ENCODE measurements at places on chromosomes 4 and X.

- DNase-seq: no peak
Observed at GRCh38 chrX:152245213-152245612, 106.8 kb upstream of the MAGEA10 start.

GRCh38 chrX:33095079-33095478, 116.3 kb downstream of the DMD start:
- no peak for DNase-seq

DNA sequence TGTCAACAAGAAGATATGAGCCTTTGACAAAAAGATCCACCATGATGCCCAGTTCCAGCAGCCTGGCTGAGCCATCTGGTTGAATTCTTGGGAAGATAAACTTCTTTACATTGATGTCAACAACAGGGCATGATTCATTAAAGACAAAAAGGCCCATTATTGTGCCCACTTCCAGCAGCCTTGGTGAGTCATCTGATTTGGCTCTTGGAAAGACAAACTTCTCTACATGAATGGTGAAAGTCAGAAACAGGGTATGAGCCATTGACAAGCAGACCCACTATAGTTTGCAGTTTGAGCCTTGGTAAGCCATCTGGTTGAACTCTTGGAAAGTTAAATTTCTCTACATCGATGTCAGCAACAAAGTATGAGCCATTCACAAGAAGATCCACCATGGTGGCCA, 4.1 kb upstream of the CSF2RA start:
- DNase-seq: no peak

- no peak for DNase-seq
Observed at GRCh38 chrX:131646106-131646505, 102.2 kb downstream of the OR13H1 start.

- peak; percentile 72 for DNase-seq
Observed at GRCh38 chr4:87965501-87965975, 10.0 kb upstream of the SPP1 start.

GRCh38 chr4:141132709-141133145, 542 bp downstream of the RNF150 start:
- DNase-seq: peak; percentile 84

- no peak for DNase-seq
Observed at GRCh38 chr4:98958065-98958464, 29.1 kb upstream of the EIF4E start.

GRCh38 chr4:148735432-148736155, 293.4 kb upstream of the NR3C2 start:
- no peak for DNase-seq

- DNase-seq: no peak
Observed at GRCh38 chrX:63869506-63869905, 84.5 kb upstream of the ARHGEF9 start.

DNA sequence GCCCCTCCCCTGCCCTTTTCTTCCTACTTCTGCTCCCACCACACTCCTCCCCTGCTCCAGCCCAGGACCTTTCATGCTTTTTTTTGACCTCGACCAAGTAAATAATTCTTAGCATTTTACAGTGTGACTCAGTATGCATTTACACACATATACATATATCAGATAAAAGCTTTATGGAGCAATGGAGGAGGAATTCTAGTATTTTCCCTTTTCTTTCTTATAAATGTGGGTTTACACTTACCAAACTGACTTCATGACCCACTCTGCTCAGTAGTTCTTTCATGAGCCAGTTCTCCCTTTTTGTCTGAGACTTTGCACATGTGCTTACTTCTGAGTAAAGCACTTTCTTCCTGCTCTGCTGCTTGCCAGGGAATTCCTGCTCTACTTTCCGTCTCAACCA, 111.8 kb upstream of the H2AZ1 start:
- DNase-seq: no peak

DNA sequence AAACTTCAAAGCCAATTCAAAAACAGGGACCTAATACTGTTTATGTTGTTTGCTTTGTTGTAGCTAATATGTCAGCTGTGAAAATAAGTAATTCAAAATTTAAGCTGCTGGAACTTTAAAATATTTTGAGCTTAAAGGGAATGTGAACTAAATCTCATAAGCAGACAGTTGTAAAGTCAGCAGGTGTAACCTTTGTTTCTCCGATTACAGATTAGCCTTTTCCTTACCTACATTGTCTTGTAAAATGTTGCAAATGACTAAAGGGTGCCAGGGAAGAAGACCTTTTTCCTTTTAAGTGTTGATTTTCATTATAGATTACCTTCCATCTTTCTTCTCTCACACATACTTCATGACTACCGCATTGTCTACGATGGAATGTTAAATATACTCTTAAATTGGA, 405.1 kb downstream of the KCNIP4 start:
- DNase-seq: no peak

GRCh38 chr4:153764601-153765368, 5.0 kb upstream of the RNF175 start:
- no peak for DNase-seq

DNA sequence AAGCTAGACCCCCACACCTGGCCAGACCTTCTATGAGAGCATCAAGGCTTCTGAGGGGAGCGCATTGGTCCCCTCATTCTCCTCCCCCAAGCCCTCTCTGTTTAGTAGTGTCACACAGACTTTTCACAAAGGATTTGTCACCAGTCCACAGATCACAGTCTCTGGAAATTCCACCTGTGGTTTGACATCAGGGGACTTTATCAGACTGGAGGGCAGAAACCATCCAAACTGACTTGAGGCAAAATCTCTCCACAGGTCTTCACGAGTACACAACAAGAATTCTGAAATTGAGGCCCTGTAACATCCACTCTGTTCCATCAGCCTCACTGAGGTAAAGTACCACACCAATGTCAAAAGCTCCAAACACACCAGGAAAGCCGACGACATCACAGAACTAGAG, 112.5 kb downstream of the SH3KBP1 start:
- no peak for DNase-seq

DNA sequence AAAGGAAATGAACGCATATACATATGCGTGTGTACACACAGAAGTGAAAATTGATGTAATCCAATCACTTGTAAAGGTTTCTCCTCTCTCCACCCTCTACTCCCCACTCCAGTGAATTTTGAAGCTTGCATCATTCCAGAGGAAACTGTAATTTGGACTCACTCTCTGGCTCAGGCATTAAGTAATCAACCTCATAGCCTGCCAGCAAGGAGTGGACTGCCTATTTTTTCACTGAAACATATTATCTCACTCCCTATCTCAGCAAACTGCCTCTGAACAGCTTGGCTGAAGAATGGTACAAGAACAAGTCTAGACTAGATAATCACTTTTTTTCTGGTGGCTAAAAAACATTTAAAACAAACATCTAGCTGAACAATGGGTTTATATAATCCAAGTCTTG, 124.2 kb downstream of the C4orf51 start:
- DNase-seq: no peak

- no peak for DNase-seq
Observed at GRCh38 chr4:73070074-73070390, 516 bp upstream of the COX18 start.

DNA sequence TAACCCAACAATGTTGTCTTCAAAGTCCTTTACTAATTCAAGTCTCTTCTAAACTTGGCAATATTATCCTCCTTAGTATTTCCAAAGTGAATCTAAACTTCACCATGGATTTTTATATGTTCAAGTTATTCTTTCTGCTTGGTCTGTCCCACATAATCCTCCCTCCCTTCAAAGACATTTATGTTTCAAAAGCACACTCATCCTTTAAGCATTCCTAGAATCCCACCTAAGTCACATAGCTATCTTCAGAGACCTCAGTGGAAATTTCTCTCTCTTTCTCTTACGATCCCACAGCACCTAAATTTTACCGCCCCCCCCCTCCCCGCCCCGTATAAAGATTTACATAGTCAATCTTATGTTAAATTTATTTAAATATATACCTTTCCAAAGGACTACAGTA, 314.9 kb upstream of the GRIA3 start:
- DNase-seq: no peak

GRCh38 chr4:97144199-97144598, 999.1 kb downstream of the STPG2 start:
- no peak for DNase-seq

DNA sequence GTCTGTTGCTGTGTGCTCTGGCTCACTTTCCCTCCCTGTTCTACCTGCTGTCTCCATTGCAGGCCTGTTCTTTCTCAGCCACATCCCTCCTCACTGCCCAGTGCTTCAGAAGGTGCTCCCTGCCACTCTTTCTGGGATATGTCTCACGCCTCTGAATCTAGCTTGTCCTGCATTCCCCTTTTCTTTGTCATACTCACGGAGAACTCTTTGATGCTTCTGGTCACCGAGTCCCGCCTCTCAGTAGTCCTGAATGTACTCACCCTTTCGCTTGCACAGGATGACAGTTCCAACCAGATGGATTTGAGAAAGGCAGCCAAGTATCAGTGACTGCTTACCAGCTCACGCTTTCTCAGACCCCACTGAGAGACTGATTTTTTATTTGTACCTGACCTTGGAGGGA, 65.2 kb upstream of the TLR2 start:
- DNase-seq: peak; percentile 50

GRCh38 chr4:146470604-146471003, 51.1 kb downstream of the SLC10A7 start:
- no peak for DNase-seq

GRCh38 chr4:147076179-147076578, 130.5 kb upstream of the TTC29 start:
- no peak for DNase-seq

DNA sequence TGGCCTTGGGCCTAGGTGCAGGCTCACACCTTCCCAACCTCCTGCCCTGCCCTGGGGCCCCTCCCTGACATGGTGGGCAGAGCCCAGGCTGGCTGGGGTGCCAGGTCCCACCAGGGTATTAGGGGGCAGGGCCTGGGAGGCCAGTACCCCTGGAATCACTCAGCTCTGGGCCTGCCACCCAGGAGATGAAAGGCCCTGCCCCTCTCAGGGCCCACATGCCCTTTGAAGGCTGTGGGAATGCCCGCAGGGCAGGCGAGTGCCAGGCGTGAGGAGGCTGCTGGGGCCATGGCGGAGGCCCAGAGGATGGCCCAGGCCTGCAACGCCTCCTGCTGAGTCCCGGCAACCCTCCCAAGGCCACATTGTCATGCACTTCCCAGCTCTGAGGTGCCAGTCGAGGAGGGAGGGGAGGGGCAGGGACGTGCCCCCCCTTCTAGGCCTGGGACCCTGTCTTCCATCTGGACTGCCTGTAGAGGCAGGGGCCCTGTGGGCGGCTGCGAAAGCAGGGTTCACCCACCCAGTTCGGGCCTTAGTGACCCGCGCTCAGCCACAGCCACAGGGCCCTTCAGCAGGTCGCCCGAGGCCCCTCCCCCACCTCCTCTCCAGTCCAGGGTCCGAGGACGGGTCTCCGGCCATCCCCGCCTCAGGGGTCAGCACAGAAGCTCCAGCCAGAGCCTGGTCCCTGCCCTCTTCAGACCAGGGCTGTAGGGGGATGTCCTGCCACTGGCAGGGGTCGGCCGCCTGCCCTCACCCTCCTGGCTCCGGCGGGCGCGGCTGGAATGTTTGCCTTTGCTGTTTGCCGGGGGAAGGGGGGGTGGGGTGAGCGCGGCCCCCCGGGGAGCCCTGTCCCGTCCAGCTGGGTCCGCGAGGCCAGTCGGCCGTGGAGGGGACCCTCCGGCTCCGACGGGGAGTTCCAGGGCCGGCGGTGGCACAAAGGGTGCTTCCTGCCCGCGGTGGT, 26.7 kb upstream of the FGFR3 start:
- DNase-seq: peak; percentile 88

Measured in endodermal cell (in vitro differentiated cells).